ENCODE measurements at places on chromosomes 3 and 15. TPM values are rescaled to one million over a fixed set of nuclear protein-coding genes. Genes with fewer than 3 reads are reported as not detected.

ZNF660 gene
- 0.92 TPM for polyA plus RNA-seq

SUCNR1 gene
- not detected for polyA plus RNA-seq

DNA sequence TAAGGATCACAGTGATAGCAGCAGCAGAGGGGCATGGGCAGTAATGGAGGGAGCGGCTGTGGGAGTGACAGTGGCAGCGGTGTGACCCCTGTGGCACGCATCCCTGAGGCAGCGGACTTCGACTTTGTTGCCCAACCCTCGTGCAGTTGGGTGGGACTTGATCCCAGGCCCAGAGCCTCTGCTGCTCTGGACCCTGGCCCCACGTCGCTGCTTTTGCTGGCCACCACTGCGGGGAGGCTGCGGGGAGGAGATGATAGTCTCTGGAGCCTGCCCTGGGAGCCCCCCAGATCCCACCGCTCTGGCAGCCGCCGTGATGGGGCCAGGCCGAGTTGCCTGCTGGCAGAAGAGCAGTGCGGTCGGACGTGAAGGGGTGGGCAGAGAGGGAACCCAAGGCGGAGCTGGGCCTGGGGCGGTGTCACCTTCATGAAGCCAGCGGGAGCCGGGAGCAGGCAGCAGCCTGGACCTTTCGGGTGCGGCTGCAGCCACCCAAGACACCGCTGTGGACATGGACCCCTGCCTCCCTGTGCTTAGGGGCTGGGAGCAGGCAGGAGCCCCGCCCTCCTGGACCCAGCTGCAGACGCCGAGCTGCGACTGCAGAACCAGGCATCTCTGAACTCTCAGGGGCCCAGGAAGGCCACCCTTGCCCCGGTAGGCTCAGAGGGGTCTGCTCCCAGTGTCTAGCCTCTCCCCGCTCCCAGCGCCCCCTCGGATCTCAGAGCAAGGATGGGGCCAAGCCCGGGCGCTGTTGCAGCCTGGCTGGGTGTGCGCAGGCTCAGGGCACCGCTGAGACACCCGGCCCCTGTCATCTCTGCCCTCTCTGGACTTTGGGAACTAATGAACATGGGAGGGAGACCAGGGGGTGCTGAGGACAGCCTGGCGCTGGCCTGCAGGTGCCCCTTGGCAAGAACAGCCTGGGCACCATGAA lies 38.3 kb downstream of the COMMD2 start:
- DNase-seq, result no peak
- H3K36me3 ChIP-seq, result no peaks in the 10 kb centered on the region
- H3K4me1 ChIP-seq, result no peaks in the 10 kb centered on the region
- H3K27me3 ChIP-seq, result no peaks in the 10 kb centered on the region
- no peak overlapping the region for H3K27ac ChIP-seq
- H3K4me3 ChIP-seq, result no peak overlapping the region

GRCh38 chr15:80563372-80563997 lies 131.6 kb upstream of the ABHD17C start:
- no peaks in the 10 kb centered on the region for H3K27me3 ChIP-seq
- H3K4me3 ChIP-seq, result no peak overlapping the region
- no peak overlapping the region for H3K27ac ChIP-seq
- no peaks in the 10 kb centered on the region for H3K4me1 ChIP-seq
- DNase-seq, result no peak
- H3K36me3 ChIP-seq, result no peaks in the 10 kb centered on the region

DNA sequence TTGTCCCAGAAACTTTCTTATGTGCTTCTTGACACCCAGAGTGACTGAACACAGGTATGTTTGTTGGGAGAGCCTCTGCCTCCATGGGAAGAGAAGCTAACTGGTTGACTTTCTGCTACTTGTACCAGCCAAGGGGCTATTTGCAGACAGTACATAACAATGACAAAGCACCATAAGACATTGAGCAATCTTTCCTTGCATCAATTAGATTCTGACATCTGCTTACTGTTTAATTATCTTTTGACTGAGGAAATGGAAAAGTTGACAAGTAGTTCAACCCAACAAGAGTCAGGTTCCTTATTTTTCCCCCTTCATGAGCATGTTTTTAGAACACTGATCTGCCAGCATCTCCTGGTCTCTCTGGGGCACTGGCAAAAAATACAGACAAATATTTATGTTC lies 157.7 kb downstream of the RPLP1 start:
- no peaks in the 10 kb centered on the region for H3K4me1 ChIP-seq
- no peaks in the 10 kb centered on the region for H3K36me3 ChIP-seq
- no peak for DNase-seq
- H3K27ac ChIP-seq, result no peak overlapping the region
- no peaks in the 10 kb centered on the region for H3K27me3 ChIP-seq

- no peaks in the 10 kb centered on the region for H3K36me3 ChIP-seq
- peaks cover 18% of the 10 kb centered on the region for H3K4me1 ChIP-seq
- no peak within 1 kb of the TSS for H3K27ac ChIP-seq
Observed at GRCh38 chr15:99249270-99249841, at the start of gene TTC23. TTC23 (minus strand) TSS chr15:99249581; CDS start chr15:99228712, 20,869 bp downstream.

- H3K36me3 ChIP-seq, result no peaks in the 10 kb centered on the region
- H3K27ac ChIP-seq, result no peak overlapping the region
- no peak for DNase-seq
- peaks cover 2% of the 10 kb centered on the region for H3K27me3 ChIP-seq
Observed at GRCh38 chr3:131933665-131934064, 101.1 kb downstream of the CPNE4 start.
